Fibroblast of lung (primary cell): ENCODE measurements at places on chromosomes 3 and 15.

DNA sequence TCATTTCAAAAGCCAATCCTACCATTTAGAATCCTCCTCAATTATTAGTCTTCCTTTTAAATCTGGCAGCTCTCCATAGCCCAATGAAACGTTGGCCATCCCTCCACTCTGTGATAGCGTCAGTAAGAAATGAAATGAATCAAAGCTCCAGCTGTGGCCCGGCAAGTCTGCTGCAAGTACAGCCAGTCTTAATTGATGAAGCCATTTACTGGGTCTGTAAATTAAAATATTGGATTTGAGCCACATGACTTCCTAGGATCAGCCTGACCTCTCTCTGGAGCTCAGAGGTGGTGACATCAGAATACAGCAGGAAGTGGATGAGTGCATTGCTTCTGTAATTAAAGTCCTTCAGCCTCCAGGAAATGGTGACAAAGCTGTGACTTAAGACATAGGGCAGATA lies 347.0 kb upstream of the LMCD1 start:
- no peak for DNase-seq

DNA sequence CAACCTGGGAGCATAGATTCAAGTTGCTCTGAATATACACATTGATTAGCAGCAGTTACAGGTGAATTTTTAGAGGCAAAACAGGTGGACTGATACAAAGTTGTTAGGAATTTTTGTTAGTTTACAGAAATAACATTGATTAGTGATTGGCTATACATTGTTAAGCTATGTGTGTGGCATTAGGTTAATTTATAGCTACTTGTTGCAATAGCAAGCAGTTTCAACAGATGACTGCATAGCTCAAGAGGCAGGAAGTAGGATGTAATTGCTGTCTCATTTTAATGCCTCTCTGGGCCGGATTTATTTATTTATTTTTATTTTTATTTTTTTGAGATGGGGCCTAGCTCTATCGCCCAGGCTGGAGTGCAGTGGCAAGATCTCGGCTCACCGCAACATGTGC lies 99.7 kb downstream of the TCF12 start:
- no peak for DNase-seq

DNA sequence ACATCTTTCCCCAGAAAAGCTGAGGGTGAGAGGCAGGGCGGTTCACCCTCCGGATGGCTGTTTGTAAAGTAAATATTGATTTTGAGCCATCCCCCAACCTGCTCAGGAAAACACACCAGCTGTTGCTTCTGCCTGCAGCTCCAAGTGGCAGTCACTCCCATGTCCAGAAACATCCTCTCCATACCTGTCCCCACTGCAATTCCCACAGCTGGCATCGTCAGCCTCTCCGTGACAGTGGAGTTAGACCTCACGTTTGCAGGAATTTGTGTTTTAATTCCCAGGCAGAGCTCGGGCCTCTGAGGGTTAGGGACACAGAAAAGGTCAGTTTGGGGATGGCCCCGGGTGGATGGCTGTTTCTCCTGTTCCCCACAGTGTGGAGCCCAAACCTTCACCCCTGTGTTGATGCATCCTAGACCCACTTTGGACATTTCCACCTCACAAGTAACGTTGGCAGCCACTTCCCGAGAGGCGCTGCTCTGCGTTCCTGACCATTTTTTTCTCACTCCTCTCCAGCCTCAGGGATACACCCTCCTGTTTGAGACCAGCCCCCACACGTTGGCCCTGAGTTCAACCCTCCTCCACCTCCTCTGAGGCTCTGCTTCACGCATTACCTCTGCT lies 11.8 kb upstream of the FAM174B start:
- peak; percentile 21 for DNase-seq

DNA sequence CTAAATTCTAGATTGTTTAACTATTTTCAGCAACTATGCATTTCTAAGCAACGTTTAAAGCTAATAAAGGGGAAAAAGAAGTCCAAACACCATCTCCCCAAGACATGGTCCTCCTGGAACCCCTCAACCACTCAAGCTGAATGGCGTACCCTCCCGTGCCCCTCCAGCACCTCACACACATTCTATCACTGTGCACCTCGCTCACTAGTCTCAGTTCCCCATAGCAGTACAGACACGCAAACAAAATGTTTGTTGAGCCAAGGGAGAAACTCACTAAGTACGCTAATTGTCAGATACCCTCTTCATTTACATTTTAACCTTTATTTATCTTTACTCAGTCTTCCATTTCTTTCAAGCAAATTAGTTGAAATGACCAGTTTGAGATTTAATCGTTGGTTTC lies 48.8 kb downstream of the ACAP2 start:
- no peak for DNase-seq

DNA sequence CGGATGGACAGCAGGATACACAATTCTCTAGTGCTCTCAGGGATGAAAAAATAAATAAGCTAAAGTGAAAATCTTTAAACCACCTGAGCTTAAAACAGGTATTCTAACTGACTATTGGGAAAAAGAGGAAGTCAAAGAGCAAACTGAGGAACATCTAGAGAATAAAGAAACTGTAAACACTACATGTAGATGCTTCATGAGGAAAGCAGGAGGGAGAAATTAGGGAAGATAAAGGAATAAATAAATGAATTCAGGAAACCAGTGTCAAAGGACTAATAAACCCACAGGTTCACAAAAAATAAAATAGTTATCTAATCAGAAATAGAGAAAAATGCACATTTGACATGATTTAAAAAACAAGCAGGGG lies 525 bp upstream of the MCCC1 start:
- no peak for DNase-seq

GRCh38 chr3:149970716-149971402 lies at the start of gene PFN2:
TSS of gene PFN2 (minus strand) at chr3:149970895. CDS start at chr3:149970856, 39 bp downstream.
- DNase-seq: peak; percentile 83

DNA sequence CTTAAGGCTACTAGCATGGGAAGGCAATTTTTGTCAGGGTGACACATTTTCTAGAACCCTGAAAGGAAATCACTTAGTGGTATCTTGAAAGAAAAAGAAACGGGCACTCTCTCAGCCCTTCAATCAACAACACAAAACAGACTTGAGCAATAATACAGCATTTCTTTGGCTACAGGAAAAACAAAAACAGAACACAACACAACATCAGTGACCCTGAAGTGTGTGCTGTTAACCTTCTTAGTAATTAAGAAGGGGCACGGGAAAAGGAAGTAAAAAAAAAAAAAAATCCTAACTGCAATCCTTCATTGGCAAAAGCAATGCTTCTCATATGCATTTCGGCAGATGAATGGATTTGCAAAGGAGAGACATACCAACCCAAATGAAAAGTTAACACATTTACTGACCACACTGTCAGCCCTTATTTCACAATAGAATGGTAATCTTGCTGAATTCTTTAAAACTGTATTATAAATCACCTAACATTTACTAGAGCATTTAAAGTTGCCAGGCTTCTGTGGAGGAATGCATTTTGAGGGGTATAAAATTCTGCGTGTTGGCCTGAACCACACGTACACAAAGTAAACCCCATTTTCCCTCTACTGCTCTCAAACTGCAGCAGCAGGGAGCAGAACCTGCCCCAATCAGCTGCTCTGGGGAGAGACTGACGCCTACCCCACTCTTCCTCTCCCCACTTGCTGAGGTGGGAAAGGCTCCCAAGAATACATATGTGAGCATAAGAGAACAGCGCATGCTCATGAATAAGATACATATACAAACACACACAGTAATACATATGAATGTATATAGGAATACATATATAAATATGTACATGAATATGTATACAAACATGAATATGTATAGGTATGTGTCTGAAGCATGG lies 198.5 kb downstream of the FOXP1 start:
- DNase-seq: no peak

DNA sequence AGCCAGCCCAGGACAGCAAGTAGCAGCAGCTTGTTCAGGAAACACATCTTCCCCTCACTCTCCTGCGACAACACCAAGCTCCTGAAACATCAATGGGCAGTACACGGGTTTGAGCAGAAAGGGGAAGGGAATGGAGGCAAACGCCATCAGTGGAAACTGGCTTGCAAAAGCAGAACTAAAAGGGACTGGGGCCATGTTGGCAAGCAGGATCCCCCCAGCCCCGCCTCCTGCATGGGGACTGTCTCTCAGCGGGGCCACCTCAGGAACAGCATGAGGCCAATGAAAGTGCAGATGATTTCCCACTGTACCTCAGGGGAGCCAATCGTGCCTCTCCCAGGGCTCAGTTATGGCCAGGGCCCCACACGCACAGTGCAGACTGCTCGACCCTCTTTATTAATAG lies 6.8 kb downstream of the CDAN1 start:
- DNase-seq: no peak

- DNase-seq: peak; percentile 15
These were observed 9.5 kb downstream of the TYRO3 start for GRCh38 chr15:41568350-41569017.

- DNase-seq: no peak
These were observed 49.7 kb downstream of the CCK start for GRCh38 chr3:42216302-42216701.

GRCh38 chr15:23497710-23498111 lies 50.7 kb upstream of the GOLGA6L2 start:
- DNase-seq: peak; percentile 2

DNA sequence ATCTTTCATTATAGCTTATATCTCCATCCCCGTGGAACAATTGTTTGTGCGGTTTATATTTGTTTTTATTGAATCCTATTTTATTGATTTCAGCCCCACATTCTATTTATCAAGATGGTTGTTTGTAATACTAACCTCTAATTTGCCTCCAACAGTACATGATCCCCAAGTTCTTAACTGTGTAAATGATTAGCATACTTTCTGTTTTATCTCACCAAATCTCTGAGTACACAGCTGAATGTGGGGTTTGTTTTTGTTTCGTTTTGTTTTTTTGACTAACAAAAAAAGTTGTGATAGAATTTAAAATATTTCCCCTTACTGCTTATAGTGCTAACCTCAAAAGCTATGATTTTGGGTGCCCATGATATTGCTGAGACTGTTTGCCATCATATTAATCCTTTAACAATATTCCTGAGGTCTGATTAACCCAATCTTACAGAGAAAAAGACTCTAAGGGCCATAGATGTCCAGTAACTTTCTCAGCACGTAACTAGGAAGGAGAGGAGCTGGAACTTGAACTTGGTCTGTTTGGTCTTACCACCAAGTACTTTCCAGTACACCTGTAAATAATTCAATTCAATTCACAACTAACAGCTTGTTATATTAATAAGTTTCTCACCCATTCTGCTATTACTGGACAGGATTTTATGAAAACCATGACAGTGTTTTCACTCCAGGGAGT lies 789.8 kb downstream of the TUSC7 start:
- DNase-seq: no peak

GRCh38 chr3:196096382-196096953 lies 14.6 kb upstream of the TFRC start:
- peak; percentile 26 for DNase-seq

DNA sequence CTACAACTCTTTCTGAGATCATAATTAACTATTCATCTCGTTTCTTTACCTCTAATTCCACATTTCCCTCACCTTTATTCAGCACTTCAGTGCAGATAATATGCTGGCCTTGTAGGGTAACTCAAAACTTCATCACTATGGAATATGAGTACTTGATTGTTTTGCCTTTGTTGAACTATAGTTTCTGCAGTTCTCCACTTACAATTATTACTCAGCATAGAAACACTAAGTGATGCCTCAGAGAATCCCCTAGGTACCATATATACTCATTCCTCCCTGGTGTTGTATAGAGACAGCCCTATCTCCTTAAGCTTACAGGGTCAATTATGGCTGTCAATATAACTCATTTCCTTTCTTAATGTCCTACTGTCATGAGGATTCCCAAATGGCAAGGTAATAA lies 380.6 kb upstream of the RBMS3 start:
- DNase-seq: no peak

- peak; percentile 49 for DNase-seq
These were observed 54.8 kb downstream of the MESD start for GRCh38 chr15:80934761-80935221.

GRCh38 chr3:66496301-66496700 lies 4.5 kb downstream of the LRIG1 start:
- no peak for DNase-seq

DNA sequence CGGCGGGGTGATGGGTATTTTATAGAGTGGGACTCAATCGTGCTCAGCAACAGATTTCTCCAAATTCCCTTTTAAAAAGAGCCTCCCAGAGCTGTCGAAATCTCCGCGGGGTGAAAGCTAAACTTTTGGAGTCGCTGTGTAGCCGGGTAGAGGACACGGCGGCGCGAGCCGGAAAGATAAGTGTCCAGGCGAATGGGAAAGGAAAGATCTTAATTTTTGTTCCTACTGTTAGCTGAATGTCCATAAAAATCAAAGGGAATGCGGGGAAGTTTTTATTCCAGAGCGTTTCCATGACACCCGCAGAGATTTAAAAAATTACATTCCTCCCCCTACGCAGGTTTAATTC lies 9.1 kb downstream of the EOMES start:
- DNase-seq: no peak

DNA sequence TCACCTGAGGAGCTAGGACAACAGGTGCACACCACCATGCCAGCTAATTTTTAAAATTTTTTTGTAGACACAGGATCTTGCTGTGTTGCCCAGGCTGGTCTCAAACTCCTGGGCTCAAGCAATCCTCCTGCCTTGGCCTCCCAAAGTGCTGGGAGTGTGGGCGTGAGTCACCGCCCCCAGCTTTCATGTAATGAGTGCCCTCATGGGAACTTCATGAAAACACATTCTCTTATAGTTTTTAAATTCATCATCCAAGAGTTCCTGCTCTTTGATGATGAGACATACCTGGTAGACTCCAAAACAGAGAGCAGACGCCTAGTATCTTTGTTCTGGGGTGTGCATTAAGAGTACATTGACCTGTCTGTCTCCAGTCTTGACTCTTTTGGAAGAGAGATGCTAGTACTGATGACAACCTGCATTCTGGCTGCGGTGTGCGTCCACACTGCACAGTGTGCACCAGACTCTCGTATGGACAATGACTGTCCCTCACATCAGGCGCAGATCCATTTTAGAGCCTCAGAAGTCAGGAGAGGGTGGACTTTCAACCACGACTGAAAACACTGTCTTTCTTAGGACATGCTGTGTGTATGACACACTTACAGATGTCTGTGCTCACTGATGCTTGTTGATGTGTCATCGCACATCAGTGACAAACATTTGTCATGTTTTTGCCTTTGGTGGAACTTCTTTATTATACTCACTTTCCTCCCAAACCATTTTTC lies 2.0 kb downstream of the NRROS start:
- no peak for DNase-seq

DNA sequence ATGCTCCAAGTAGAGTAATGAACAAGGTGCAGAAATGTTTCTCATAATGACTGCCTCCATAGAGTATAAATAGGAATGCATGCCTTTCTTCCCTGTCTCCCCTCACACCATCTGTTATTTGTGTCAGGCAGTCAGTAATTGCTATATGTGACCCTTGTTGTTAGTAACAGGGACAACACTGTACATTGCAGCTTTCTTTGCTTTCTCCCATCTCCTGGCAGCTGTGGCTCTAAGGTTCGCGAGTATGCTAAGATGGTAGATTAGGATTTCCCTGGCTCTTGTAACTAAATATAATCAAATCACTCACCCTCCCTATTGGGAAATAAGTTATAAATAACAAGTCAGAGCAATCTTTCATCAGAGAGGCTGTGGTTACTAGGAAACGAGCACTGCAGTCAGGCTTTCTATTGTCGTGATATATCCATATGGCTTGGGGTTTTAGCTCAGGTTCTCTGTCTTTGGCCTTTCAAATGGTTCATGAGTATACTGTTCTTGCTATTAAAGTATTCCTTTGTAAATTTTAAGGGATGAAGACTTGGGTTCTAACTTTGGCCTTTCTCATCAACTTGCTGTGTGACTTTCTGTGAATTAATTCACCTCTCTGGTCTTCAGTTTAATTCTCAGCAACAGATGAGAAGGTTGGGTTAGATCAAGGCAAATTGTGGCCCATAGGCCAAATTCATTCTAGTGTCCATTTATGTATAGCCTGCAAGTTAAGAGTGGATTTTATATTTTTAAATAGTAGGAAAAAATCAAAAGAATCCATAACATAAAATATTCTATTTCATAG lies 8.1 kb upstream of the MINDY4B start:
- DNase-seq: peak; percentile 11
